ENCODE measurements at places on chromosomes 2 and 18.

- no peak for DNase-seq
These were observed 99.4 kb upstream of the TRIB2 start for GRCh38 chr2:12617366-12617765.

DNA sequence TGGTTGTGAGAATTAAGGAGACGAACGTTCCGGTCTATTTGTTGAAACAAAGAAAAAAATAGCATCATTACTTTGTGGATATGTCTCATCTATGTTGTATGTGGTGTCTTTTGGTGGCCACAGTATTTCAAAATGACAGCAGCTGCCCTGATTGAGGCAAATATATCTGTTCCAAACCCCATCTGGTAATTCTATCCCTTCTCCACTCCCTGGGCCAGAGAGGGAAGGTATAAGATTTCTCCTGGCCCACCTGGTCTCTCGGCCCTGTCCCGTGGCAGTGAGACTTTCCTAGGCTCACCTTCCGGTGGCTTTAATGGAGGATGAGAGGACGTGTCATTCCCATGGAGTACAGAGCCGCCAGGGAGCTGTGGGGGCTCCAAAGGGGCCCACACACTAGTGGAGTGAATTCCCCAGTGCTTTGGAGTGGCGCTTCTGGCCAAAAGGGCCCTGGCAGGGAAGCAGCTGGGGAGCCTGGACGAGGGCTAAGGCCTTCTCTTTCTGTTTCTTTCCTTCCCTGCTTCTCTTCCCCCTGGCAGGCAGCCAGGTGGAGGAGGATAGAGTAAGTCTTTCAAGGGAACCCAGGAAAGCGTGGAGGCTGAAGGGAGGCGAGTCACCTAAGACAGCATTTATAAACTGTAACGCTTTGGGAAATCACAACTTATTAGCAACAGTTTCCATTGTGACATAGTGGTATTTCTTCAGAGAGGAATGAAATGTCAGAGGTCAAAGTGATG, 5.6 kb downstream of the FOSL2 start:
- DNase-seq: no peak

DNA sequence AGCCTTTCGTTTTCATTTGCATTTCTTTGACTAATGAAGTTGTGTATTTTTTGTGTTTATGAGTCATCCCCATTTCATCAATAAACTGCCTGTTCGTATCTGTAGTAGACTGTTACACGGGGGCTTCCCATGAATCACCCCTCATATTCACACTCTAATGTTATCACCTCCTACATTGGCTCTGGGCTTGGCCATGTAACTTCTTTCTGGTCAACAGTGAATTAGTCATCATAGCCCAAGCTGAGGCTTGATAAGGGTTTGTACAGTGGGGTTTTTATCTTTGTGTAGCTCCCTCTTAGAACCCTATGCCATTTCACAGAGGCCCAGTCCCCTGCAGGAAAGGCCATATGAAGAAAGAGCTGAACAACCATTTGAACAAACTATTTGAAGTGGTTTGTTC, 151.0 kb downstream of the CCBE1 start:
- DNase-seq: no peak

DNA sequence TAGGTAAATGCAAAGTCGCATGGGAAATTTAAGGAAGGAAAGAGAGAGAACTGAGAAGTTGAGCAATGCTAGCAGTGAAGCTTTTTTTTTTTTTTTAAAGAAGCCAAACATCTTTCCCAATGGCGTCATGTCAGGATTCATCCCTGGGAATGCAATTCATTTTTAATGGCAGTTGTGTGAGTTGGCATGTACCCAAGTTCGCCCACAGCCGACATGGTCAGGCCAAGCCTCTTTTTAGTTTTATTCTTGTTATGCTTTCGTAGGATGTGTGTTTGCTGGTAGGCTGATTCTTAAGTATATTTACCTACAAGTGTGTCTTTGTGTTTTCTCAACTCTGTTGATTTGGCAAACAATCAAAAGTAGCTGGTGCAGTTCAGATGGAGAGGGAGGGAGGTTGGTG, 127.6 kb upstream of the ITGA6 start:
- DNase-seq: no peak

DNA sequence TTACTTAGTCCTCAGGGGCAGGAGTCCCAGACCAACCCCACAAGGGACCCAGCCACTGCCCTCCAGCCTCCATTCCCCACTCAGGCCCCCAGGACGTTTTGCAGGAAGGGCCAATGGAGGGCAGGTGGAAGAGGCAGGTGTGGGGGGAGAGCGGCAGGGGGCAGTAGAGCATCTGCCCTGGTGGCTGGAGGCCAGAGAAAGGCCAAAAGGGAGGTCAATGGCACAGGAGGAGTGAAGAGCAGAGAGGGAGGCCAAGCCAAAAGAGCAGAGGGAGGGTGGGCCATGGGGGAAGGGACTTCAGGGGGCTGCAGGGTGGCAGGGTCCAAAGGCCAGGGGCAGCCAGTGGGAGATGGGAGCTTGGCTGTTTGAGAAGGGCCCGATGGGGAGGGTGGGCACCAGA, 17.3 kb upstream of the GPR55 start:
- no peak for DNase-seq

DNA sequence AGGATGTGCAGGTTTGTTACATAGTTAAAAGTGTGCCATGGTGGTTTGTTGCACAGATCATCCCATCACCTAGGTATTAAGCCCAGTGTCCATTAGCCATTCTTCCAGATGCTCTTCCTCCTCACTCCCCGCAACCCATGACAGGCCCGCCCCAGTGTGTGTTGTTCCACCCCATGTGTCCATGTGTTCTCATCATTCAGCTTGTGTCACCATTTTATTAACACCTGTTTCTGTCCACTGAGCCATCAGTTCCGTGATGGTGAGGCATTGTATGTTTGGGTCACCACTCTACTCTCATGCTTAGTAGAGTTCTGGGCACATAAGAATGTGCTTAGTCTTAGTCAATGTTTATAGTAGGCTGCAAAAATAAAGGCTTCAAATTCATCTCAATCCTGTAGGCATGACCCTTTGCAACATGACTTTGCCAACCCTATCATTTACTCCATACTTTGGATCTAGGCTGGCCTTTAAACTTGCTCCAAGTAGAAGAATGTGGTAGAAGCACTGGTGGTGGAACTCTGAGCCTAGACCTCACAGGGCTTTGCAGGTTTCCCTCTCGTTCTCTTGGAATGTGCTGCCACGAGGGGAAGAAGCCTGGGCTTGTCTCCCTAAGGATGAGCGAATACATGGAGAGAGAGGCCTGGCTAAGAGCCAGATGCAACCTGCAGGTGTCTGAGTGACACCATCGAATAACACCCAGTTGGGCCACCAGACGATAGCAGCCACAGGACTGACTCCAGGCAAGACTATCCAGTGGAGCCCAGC, 161.5 kb downstream of the NAPG start:
- DNase-seq: no peak

DNA sequence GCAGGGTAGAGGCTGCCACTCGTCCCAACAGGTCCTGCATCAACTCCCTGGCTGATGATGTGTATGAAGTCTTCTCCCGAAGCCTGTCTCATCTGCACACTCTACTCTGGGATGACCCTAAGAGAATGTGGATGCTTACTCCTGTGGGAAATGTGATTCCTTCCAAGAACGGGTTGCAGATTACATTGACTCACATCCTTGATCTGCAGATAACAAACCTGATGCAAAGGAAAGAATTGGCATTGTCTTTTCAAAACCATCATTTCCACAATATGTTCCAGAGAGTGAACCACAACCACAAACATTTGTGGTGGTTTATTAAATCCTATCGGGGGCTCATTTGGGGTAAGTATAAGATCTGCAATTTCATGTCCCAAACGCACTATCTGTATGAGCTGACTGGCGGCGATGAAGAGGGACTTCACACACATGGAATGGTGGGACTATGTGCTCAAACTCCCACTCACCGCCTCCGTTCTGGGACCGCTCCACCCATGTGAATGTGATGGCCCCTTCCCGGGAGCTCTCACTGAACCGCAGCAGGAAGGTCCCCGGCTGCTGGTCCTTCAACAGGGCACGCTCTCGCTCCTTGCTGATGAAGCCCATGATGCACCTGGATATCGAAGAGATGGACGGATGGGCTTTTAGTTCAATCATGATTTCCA, 35.5 kb downstream of the STAT1 start:
- DNase-seq: no peak

GRCh38 chr2:214128040-214128439, 282.8 kb upstream of the VWC2L start:
- DNase-seq: no peak

DNA sequence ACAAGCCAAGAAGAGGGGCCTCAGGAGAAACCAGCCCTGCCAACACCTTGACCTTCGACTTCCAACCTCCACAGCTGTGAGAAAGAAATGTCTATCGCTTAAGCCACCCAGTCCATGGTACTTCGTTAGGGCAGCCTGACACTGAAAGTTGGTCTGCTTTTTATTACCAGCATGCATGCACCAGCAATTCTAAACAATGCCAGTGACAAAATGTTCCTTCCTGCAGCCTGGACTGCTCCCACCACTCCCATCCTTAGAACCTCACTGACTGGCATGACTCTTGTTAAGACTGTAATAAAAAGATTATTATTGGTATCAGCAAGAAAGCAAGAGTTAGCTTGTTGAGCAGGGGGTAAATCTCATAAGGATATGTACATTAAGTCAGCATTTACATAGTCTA, 33.6 kb downstream of the TMEM177 start:
- no peak for DNase-seq

DNA sequence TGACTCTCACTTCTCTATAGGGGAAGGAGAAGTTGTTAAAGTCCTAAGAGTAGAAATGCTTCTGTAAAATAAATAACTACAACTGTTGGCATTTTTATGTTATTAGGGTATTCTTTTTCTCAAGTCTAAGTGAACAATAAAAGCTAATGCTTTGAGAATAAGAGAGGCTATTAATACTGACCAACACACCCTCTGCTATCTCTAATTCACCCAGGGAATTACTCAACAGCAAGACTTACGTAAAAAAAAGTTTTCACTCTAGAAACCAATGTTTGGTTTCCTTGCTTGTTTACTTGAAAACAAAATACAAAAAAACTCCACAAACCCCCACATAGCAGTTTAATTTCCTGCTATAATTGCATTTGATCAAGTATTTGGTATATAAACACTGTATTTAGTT, 25.2 kb downstream of the CHN1 start:
- DNase-seq: no peak

DNA sequence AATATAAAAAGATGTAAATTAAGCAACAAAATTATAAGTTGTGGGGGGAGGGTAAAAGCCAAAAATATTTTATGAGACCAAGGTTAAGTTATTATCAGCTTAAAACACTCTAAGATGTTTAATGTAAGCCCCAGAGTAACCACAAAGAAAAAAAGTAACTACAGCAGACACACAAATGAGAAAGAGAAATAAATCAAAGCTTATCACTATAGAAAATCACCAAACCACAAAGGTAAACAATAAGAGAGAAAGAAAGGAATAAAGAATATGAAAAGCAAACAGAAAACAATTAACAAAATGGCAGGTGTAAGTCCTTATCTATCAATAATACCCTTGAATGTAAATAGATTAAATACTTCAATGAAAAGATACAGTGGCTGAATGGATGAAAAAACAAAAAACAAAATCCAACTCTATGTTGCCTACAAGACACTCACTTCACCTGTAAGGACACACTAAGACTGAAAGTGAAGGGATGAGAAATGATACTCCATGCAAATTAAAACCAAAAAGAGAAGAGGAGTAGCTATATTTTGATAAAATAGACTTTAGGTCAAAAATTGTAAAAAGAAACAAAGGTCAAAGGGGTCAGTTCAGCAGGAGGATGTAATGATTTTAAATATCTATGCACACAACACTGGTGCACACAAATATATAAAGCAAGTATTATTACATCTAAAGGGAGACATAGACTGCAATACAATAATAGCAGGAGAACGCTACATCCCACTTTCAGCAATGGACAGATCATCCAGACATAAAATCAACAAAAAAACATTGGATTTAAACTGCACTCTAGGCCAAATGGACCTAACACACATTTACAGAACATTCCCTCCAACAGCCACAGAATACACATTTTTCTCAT, 80.7 kb downstream of the PTPN2 start:
- DNase-seq: no peak

DNA sequence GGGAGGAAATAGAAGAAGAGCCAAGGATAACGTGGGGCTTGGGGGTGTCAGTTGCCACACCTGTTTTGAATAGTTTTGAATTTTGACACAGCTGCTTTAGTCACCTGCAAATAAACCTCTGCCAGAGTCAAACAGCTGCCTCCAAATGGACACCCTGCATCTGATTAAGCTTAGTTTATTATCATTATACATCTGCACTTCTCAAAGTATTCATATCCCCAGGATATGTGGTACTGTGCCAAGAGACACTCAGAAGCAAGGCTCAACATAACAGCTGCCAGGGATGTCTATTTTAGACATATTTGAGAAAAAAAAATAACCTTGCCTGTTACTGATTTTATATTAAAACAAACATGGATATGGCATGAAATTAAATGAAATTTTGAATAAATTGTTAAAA, 122.5 kb upstream of the WDR75 start:
- DNase-seq: no peak

DNA sequence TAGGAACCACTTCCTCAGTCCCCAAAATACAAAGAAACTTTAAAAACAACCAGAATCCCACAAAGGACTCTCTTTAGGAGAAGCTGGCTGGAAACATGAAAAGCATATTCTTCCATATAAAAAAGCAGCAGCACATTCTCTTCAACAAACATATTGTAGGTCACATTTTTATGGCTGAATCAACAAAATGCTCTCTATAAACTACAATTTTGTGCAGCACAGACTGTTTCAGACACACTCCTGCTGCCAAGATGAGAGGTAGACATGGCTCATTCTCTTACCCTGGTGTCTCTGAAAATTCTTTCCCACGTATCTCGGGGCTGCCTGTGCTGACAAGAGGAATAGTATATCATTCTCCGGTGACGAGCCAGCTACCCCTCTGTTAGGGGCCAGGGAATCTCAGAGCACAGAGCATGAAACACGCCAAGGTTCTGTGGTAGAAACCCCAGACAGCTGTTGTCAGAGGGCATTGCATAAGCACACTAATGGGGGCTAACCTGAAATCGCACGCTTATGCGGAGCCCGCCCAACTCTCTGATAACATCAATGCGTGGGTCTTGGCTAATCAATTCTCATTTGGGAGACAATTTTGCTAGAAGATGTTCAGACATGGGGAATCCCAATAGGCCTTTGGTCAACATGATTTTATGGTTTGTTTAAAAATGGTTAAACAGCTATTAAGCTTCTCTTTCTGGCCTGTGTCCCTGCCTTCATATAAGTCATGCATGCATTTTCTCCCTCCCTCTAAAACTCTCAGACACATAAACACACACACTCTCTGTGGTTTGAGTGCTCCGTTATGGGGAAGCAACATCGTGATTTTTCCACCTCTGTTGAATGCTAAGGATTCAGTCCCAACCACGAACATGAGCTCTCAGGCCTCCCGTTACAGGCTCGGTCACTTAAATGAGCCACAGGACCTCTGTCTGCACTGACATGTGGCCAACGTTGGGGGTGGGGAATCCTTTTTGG, 177.5 kb downstream of the INO80D start:
- DNase-seq: no peak

Measured in NCI-H1436 treated with DMSO at 0.1 percent for 48 hours (cell line).